Activated CD8-positive, alpha-beta memory T cell treated with anti-CD3 and anti-CD28 coated beads, Interleukin-2, amount 10 ng/mL, durations not matched to agents 7 days and 5 days (primary cell): ENCODE measurements at places on chromosomes 2 and 18. TPM values are rescaled to one million over a fixed set of nuclear protein-coding genes. Genes with fewer than 3 reads are reported as not detected.

The RGPD4 gene
- 0.35 TPM for total RNA-seq

The KCNJ3 gene
- total RNA-seq: not detected

The XDH gene
- not detected for total RNA-seq

The IL18R1 gene
- 25.9 TPM for total RNA-seq

The UPP2 gene
- total RNA-seq: not detected

- DNase-seq: no peak
Measured at GRCh38 chr2:188601927-188602326, 310.3 kb downstream of the GULP1 start.

DNA sequence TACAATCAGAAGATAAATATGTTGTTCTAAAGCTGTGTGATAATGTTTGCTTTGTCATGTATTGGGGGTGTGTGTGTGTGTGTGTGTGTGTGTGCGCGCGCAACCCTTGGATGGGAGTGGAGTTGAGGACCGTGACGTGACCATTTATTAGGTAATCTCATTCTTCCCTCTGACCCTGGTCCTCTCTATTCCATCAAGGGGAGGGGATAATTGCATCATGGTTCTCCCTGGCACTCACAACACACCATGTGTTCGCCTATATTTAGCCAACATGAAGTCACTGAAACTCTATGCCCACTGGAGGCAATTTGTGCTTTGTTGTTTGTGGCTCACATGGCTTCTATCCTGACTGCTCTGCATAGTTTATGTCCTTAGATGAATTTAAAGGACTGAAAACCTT lies 79.8 kb upstream of the LRPPRC start:
- no peak for DNase-seq

- peak; percentile 72 for DNase-seq
Measured at GRCh38 chr2:161952783-161953191, 121.2 kb downstream of the DPP4 start.

GRCh38 chr18:59724103-59724502 lies 26.9 kb upstream of the CCBE1 start:
- DNase-seq: no peak

GRCh38 chr2:44748-45341 lies 1.5 kb downstream of the FAM110C start:
- no peak for DNase-seq

DNA sequence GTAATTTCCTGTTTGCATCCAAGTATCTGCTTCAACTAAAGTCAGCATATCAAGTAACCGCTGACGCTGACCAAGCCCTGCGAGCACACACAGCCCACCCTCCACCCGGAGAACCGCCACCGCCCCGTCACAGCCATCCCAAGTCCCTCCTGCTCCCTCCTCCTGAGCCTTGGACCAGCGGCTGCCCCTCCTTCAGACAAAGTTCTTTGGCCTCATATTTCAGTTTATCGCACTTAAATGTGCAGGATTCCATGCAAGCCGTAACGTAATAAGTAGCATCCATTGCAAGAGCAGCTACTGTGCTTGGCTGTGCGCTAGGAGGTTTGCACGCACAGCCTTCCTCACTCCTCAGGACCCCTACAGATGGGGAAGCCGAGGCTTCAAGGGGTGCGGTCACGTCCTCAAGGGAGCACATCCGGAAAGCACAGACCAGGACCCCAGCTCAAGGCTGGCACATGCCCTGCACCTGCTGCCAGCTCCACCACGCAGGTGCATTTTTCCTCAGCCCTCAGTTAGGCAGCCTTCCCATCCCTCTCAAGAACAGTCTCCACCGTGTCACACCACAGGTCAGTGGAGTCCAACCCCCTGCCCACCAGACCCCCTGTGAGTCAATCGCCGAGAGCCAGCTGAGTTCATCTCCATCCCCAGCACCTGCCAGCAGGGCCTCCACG lies 17.1 kb downstream of the PXDN start:
- DNase-seq: no peak

- DNase-seq: no peak
Measured at GRCh38 chr2:238573065-238573778, 146.5 kb downstream of the ASB1 start.

GRCh38 chr2:174631009-174631981 lies 33.7 kb upstream of the WIPF1 start:
- DNase-seq: peak; percentile 42

- no peak for DNase-seq
Measured at GRCh38 chr2:74653589-74653984, 460 bp upstream of the SEMA4F start.

GRCh38 chr2:60319031-60319547 lies 234.4 kb downstream of the BCL11A start:
- no peak for DNase-seq
